ENCODE measurements at places on chromosomes 3 and 15.
A peak's percentile ranks its signal among the peaks of the same experiment; 100 is the strongest.

GRCh38 chr3:183306798-183307671 is 54.0 kb downstream of the B3GNT5 start:
- DNase-seq: peak; percentile 20

GRCh38 chr3:114584734-114585371 is 291.0 kb downstream of the TIGIT start:
- DNase-seq: no peak

DNA sequence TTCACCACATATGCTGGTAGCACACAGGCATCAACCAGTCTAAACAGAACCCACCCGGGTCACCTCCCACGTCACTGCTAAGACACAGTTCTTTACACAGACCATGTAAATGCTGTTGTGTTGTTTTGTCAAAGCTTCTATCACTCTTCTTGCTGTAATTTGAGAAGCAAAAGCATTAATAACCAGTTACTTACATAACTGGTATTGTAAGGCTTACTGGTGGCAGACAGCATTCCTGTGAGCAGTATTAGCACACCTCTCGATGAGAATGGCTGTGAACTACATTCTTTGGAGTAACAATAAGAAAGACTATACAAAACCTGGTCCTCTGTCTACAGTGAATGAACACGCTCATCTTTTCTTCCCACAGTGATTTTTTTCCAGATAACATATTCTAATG is 479.2 kb downstream of the LPP start:
- no peak for DNase-seq

- DNase-seq: no peak
Observed at GRCh38 chr3:49266410-49267095, 10.5 kb downstream of the C3orf62 start.

DNA sequence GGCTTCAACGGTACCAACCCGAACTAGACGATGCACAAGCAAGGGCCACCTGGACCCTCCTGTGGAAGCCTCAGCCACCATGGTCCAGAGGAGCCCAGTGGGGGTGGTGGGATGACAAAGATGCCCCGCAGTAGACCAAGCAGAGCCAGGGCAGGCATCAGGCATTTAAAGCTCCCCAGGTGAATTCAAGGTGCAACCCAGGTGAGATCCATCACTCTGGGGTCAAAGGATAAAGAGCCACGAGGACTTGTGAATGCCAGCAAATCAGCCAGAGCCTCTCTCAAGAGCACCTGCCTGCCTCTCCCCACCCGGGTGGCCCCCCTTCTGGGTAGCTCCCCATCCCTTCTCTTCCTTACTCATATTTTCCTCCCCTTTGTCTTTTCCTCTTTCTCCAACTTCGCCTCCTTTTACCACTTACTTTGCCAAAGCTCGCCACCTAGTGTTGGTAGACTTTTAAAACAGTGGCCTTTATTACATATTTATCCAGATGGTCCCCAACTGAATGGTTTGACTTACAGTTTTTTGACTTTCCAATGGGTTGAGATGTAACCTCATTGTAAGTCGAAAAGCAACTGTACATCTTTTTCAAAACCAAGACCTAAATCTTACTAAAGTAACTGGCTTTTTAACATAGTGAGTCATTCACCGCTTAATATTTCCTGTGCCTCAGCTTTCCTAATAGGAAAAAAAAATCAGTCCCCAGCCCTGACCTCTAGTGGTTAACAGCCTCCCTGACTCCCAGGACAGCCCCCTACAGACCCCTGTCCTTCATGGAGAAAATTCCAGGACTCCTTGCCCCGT is 18.8 kb downstream of the PLA2G4F start:
- peak; percentile 7 for DNase-seq

GRCh38 chr3:12764171-12764776 is 5.2 kb upstream of the TMEM40 start:
- DNase-seq: no peak

DNA sequence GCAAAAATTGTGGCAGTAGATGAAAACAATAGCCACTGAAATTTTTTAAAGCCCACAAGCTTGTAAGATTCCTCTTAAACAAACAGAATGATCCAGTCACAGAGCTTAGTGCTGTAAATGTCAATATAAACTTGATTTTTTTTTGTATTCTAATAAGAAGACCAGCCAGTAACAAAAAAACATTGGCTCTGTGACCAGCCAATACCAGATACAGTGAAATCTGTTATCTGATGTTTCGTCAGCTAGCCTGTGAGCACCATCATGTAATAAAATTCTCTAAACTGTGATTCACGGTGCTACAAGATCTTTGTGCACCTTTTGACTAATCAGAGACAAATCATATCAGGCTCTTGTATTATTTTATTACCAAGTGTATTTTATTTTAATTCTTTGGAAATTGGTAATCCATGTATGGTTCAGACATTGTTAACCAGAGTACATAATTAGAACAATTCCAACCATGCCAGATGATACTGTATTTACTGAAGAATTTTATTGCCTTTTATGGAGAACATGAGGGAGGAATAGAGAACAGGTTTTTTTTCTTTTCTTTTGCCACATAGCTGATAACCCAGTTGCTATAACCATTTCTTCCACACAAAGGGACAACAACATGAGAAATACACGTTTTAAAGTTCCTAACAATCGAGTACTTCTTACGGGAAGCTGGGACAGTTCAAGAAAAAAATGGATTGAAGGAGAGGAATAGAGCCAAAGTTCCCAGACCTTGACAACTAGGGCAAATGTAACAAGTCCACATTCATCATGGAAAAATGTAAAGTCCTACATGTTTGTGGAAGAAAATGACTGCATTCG is 71.9 kb downstream of the FILIP1L start:
- DNase-seq: no peak

DNA sequence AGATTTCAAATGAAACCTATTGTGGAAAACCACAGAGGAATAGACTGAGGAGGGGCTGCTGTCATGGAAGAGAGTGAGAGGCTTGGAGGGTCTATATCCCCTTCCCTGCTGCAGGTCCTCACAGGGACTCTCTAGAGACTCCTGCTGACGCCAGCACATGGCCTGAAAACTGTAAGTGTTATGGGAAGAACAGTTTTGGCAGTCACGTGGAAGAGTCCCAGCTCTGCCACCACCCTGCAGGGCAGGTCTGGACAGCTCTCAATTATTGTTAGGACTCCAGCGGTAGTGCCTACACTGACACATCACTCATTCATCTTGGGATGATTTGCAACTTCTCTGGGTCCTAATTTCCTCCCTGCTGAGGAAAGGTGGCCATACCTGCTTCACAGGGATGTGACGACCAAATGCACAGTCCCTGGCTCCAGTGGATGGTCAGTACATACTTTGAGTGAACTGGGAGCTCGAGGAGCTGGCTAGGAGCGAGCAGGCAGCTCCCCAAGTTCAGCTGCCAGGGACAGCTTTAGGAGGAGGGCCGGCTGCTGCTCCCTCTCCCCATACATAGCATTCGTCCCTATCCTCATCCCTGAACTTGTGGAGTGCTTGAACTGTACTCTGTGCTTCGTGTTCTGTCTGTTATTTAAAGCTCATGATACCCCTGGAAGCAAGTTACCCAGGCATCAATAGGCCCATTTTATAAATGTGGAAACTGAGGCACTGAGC is 49.2 kb downstream of the CTXND1 start:
- no peak for DNase-seq

DNA sequence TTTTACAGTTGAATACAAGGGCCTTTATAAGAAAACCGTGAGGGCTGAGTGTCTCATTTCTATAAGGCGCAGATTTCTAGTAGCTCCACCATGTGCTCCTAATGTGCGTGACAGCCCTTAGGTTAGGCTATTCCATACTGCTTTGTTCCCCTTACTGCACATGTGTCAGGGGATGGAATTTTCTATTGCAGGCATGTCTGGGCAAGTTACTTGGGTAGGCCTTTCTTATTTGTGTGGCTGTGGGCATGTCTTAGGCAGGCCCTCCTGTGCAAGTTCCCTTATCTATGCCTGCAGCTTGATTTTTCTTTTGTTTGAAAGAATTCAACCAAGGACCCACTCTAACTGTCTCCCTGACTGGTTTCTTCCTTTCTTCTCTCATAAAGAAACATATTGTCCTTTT is 434.2 kb upstream of the CNTN3 start:
- no peak for DNase-seq

Measured in activated CD4-positive, alpha-beta T cell treated with anti-CD3 and anti-CD28 coated beads for 24 hours (primary cell).